ENCODE measurements at places on chromosomes 4 and X.

DNA sequence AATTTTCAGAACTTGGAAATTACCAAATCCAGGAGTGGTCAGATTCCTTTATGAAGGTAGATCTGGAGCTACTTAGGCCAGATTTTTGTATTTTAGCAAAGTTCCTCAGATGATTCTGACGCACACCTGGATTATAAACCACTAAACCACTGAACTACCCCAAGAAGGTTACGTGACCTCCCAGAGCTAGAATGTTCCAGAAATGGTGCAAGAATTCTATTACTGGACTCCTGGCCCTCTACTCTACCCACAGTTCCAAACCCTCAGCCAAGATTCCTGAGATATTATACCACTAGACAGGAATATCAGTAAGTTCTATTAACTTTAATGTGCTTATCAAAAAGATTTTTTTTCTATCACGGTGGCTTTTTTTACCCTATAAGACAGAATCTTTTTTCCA is 67.1 kb downstream of the ABCG2 start:
- DNase-seq, result no peak

DNA sequence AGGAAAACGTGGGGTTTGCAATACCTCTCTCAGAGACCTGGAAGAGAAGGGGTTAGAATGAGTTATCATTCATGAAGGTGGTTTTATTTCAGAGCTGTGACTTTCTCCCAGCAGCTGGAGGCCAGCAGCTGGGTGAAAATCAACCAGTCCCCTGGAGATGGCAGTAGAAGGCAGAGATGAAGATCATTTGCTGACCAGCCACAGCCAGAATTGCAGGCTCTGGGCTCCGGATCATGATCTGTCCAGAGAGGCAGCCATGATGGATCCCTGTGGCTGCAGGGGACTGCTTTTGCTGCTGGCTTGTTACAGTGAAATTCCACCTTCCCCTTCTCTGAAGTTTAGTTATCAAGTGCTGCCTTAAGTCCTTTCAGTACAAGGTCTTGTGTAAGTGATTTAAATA is 46.9 kb upstream of the TAB3 start:
- DNase-seq, result no peak

- DNase-seq, result no peak
Measured at GRCh38 chr4:117560329-117560728, 474.0 kb upstream of the NDST3 start.

GRCh38 chrX:55648434-55648833 is 25.2 kb downstream of the FOXR2 start:
- DNase-seq, result no peak

- no peak for DNase-seq
Measured at GRCh38 chr4:41140410-41140809, 73.9 kb downstream of the APBB2 start.

GRCh38 chr4:178339769-178340168 is 897.5 kb upstream of the AGA start:
- no peak for DNase-seq

- DNase-seq, result no peak
Measured at GRCh38 chr4:176276710-176277109, 7.7 kb upstream of the ASB5 start.

GRCh38 chr4:83510442-83510841 is 25.5 kb upstream of the GPAT3 start:
- no peak for DNase-seq

DNA sequence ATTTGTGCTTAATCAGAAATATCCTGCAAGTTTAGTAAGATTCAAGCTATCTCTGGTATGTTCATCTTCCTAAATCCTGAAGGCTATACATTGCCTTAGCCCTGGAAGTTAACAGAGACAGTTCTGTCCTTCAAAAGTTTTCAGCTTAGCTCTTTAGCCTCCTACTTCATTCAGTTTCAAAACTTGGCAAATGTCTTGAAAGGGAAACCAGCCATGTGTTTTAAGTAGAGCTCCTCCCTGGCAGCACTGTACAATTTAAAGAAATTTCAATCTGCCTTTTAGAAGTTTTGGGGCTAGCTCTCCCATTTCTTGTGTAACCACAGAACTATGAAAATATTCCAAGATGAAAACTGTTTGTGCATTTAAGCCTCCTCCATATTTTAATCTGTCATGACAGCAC is 47.0 kb downstream of the FANCB start:
- DNase-seq, result no peak

GRCh38 chr4:146243141-146243882 is 29.0 kb downstream of the REELD1 start:
- peak; percentile 86 for DNase-seq

DNA sequence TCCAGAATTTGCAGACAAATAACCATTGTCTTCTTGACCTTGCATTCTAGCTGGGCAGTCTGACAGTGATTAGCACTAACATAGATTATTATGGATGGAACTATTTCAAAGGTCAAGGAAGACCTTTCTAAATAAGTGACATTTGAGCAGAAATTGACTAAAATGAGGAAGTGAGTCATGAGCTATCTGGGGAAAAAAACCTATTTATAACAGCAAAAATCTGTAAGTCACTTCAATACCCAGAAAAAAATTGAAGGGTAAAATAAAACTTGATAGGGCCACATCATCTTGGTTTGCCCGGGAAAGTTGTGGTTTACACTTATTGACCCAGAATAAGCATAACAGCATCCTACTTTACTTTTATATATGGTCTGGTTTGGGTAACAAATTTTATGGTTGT is 414.6 kb upstream of the HS3ST1 start:
- no peak for DNase-seq

GRCh38 chrX:1400049-1400448 is 8.1 kb upstream of the SLC25A6 start:
- DNase-seq, result no peak

GRCh38 chr4:171924746-171925376 is 111.7 kb downstream of the GALNTL6 start:
- DNase-seq, result no peak

GRCh38 chrX:136065044-136065671 is 79.9 kb downstream of the SLC9A6 start:
- no peak for DNase-seq

DNA sequence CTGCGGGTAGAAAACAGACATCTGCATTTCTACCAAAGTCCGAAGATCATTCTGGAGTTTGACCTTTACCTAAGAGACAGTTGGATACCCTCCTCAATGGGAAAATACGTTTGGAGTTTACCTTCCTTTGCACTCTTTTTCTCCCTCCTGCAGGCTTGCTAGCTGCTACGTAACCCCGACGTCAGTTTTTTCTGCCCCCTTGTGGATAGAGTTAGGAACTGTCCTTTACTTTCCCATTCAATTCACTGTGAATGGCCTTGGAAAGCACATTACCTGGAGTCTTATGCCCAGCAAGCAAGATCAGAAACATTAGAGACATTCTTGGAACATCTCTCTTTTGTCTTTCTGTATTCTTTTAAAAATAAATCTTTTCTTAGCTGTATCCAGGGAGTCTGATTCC is 250.7 kb downstream of the NAP1L3 start:
- DNase-seq, result no peak

- no peak for DNase-seq
Measured at GRCh38 chrX:100696699-100697351, 35.1 kb downstream of the SYTL4 start.

- no peak for DNase-seq
Measured at GRCh38 chrX:13283950-13284546, 35.8 kb downstream of the ATXN3L start.

GRCh38 chr4:156294577-156294976 is 340.9 kb upstream of the CTSO start:
- DNase-seq, result no peak

GRCh38 chr4:168993714-168994510 is 16.1 kb downstream of the CBR4 start:
- no peak for DNase-seq

DNA sequence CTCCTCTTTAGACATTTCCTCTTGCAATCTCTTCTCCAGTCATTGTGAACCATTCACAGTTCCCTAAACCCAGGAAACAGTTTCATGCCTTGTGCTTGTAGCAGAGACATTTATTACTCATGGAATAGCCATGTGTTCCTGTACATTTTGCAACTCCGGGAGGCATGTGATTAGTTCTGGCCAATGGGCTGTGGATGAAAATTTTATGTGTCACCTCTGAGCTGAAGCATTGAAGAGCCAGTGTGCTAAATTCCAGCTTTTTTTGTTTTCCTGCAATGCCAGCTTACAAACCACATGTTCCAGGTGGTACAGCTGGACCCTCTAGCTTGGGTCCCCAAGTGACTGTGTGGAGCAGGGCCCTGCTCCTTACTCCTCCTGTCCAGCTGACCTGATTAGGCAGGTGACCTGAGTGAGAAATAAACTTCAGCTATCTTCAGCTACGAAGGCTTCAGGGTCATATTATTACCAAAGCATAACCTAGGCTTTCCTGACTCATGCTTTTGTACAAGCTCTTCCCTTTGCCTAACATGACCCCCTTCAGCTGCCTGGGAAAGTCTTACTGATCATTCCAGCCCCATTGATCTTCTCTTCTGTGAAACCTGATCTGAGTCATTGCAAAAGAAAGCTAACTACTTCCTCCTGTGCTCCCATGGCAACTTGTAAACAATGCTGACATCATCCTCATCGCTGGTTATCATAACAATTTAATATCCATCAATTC is 200.4 kb downstream of the PTTG2 start:
- DNase-seq, result peak; percentile 55

- DNase-seq, result no peak
Measured at GRCh38 chr4:52369649-52370048, 289.5 kb downstream of the USP46 start.

DNA sequence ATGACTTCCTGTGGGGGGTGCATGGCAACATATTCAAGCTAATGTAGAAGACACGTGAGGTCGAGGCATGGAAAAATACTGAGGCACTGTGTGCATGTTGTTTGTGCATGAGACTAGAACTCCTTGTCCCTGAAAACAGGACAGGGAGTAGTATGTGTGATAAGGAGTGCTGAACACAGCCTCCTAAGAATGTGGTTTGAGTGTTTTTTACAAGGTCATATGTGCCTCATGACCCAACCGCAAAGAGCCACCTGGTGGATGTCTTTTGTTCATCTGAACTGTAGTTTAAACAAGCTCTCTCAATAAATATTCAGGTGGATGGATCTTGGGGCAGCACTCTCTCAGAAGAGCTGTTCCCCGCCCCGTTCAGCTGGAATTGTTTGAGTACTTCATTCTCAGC is 226.6 kb downstream of the NLGN4X start:
- no peak for DNase-seq

DNA sequence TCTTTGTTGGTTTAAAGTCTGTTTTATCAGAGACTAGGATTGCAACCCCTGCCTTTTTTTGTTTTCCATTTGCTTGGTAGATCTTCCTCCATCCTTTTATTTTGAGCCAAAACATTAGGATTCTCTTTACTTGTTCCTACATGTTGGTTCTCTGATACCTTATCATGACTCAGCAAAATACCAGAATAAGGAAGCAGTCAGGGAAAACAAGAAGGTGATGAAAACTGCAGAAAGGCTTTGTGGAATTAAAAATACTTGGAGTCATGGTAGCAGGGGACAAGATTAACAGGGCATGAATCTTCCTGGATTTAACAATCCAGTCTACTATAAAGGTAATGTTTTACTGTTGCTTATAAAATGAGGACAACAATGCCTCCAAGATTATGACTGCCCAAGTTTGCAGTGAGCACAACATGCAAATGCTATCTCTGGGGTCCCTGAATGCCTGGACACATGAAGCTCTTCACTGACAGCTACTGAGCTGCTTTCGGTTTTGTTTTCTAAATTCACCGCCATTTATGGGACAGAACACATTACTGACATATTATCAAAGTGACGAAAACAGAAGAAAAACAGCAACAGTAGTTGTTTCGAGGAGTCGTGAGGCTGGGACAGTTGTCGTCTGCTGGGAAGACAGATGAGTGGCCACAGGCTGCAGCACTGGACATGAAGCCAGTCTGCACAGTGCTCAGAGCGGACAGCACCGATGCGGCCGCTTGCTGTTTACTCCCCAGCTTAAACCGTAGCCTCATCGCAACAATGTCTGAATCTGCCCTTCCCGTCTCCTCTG is 174.5 kb upstream of the DKK2 start:
- DNase-seq, result no peak

DNA sequence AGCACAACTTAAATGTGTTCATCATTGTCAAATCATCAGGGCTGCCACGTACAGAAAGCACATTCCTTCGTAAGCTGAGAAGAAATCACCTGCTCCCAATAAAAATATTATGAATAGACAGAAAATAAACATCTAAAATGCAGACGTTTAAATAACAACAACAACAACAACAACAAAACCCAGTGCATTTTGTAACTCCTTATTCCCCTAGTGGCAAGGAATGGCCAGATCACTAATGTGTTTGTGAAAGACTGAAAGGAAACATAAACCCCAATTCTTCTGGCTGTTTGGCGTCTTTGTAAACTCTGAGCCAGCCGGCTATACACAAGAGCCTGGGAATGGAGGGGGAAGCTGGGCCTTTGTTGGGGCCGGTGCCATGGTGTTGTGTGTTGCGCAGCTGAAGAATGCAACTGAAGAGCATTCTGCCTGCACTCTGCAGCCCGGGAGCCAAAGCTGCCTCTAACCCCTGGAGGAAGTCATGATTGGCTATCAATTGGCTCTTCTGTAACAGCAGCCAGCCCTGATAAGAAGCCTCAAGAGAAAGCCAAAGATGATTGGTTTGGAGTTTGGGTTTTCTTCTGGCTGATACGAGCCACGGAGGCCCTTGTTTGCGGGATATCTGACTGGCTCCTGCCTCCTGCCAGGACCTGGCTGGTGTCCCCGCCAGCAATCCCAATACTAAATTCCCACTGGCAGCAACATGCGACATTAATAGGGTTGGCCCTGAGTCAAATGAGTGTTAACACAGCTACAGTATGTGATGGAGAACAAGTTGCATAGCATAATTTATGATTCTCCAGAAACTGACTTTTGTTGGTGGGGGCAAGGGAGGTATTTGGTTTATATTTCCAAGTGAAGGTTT is 89.7 kb upstream of the TFDP3 start:
- no peak for DNase-seq

DNA sequence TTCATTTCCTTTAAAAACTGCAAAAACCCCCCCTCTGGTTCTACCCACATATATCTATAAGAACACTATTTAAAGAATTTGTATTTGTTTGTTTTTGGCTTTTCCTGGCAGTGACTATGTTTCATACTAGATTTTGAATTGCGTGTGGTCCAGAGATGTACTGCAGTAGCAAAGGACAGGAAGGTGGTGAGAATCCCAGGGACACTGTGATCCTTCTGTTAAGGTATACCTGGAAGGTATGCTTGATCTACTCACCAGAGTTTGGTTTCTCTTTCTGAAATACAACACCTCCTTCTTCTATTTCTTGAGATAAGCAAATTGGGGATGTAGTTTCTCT is 129.6 kb upstream of the RASGEF1B start:
- DNase-seq, result no peak

All from activated T-cell treated with anti-CD3 and anti-CD28 coated beads, Interleukin-2, amount 50 U/mL, for 48 hours (primary cell).